Stimulated activated CD4-positive, alpha-beta T cell treated with anti-CD3 and anti-CD28 coated beads, TNF-alpha, amount 100 ng/mL, for 4 hours (primary cell): ENCODE measurements at places on chromosomes 7 and 10.

DNA sequence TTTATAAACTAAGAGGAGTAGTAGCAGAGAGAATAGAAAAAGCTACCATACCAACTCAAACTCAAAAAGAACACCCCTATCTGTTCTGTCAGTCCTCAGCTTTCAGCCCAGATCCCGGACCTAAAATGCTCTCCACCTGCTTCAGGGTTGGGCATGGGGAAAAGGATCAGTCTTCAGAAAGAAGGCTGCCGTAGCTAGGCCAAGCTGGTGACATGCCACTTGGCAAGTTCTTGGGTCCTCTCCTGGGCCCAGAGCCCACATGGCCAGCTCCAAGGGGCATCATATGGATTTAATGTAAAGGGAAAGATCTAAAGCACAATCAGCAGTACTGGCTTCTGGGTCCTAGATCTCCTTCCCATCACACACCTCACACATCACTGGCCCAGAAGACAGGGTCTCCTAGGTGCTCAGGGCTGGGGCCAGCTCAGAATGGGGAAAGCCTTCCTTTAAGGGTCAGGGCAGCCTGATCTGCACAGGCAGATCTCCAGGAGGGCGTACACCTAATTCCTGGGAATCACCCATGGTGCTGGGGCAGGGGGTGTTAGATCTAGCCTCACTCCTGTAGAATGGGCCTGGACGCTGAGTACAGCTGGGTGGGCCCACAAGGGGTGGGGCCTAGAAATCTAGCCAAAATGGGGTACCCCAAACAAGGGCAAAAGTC lies 2.5 kb downstream of the VAX1 start:
- DNase-seq = no peak

DNA sequence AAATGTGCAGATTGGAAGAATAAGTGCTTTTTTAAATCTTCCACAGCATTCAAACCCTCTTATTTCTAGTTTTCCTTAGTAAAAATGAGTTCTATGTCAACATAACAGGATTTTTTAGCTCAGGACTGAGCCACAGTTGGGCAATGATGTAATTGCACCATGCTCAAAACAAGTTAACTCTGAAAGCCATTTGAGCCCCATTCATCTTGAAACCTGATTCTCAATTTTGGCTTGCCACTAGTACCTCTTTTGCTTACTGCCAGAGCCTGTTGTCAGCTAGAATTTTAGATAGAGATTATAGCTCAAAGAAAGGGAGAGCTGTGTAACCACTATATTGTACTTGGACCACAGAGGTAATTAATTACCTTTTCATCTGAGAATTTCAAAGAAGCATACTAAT lies 1028.5 kb upstream of the PHF14 start:
- no peak for DNase-seq

- no peak for DNase-seq
These were observed 107.1 kb upstream of the FAM20C start for GRCh38 chr7:85074-85882.

GRCh38 chr7:130009848-130010688 lies 41.1 kb downstream of the ZC3HC1 start:
- DNase-seq = no peak

DNA sequence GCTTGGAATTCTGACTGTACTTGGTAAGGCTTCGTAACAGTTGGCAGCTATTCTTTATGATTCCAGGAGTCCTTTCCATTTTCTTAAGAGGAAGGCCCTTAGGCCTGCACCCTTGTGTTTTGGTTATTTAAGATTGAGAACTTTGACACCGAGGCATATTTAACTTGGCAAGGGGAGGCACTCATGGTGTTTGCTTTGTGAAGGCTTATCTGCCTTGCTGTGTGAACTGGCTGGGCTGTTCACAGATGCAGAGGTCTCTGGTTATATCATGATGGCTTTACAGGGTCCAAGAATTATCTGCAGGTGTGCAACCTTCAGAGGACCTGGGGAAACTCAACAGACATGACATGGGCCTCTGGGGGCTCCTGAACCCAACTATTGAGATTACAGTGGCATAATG lies 833 bp upstream of the PNLIPRP1 start:
- no peak for DNase-seq

- no peak for DNase-seq
These were observed 117.3 kb downstream of the PRPF18 start for GRCh38 chr10:13703997-13704536.
